Stimulated activated CD4-positive, alpha-beta T cell treated with anti-CD3 and anti-CD28 coated beads, Interleukin-12 subunit alpha, Interleukin-12 subunit beta, amount 100 ng/mL, for 24 hours (primary cell): ENCODE measurements at places on chromosomes 6 and 20.

GRCh38 chr6:69128411-69128810 lies 493.3 kb downstream of the ADGRB3 start:
- no peak for DNase-seq

DNA sequence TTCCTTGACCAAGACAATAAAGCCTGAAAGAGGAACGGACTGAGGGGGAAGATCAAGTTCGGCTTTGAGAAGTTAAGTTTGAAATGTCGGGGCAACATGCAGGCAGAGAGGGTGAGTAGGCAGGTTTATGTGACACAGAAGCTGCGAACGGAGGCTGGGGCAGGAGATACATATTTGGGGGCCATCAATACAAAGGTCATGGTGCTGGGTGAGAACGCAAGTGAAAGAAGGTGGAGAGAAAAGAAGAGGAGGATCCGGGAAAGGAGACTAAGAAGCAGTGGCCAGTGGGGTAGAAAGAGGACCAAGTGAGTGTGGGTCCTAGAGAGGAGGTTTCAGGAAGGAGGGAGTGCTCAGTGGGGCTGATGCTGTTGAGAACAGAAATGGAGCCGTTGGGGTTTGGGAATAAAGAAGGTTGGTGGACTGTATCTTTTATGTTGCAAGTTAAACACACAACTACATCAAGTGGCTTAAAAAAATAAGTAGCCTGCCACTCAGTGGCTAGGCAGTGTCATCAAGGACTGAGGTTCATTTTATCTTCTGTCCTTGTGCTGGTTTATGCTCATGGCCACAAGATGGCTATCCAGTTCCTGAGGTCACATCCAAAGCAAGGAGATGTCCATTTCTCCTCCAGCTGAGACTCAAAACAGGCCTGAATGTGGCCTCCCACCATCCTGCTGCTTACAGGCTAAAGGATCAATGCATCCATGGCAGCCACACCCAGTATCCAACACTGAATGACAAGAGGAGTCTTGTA lies 1.7 kb upstream of the BLCAP start:
- no peak for DNase-seq

- no peak for DNase-seq
Observed at GRCh38 chr6:13397359-13398068, 69.2 kb upstream of the TBC1D7 start.

DNA sequence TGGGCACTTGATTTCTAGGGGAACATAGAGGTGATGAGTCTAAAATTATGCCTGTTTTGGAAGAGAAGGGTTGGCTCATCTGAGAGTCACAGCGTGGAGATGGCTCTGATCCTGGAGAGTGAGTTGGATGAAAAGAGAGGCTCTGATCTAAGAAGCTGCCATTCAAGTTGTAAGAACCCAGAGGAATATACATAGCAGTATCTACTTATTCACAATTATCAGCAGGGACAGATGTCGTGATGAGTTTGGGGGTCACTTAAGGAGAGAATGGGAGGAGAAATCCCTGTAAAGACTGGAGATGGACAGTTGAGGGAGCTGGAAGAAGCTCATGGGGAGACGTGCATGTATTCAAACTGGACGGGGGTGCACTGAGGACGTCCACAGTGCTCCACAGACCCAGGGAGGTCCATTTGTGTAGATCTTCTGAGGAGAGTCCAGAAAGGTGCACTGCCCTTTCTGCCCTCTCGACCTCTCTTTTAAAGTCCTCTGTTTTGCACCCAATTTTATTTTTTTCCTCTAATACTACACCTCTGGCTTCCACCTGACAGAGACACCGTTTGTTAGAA lies 124.7 kb upstream of the SSTR4 start:
- DNase-seq = no peak

DNA sequence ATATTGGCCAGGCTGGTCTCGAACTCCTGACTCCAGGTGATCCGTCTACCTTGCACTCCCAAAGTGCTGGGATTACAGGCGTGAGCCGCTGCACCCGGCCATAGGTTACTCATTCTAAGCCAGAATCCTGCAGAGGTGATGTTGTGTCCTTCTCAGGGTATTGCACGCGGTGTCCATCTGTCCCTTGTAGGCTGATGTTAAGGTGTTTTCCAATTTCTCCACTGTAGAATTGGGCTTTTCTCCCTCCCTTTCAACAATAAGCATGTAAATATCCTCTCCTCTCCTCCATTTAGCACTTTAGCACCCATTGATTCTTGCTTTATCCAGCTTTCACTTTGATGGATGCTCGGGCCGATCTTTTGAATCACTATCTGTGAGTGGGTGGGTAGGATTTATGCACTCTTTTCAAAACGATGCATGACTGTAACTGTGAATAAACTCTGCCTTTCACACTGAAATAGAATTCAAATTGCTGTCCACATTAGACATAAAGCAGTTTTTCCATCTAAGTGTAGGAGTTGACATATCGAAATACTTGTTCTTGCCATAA lies 52.6 kb downstream of the ZBTB2 start:
- DNase-seq = no peak

DNA sequence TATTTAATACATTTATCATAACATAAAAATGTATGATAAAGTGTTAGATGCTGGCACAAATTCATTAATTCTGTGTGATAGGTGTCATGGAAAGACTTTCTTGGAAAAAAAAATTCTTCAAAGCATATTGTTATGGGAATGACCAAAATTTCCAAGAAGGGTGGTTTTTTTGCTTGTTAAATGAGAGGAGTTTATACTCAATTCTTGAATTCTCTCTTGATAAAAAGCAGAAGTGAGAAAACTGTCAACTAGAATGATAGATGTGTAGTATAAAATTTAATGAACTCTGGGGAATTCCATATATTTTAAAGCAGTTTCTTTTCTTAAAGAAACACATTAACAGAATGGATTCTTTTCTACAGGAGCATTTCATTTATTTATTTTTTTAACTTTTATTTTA lies 62.0 kb upstream of the SNAP91 start:
- DNase-seq = no peak

DNA sequence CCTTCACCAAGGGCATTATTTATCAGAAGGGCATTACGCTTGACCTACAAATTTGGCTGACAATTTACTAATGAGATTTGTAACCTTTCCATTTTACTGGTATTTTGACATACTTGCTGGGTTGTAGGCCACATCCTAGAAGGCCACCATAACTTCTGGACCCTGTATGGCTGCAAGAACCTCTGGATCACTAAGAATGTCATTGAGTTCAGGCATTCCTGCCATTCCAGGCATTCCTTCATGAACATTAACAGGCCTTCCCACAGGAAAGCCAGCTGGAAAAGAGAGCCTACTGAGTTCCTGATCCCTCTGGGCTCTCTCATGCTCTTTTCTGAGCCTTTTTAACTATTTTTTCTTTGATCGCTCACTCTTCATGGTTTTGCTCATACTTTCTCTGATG lies 28.4 kb upstream of the SLC35A1 start:
- DNase-seq = no peak

- DNase-seq = no peak
Observed at GRCh38 chr20:957544-957943, 41.4 kb upstream of the ANGPT4 start.

DNA sequence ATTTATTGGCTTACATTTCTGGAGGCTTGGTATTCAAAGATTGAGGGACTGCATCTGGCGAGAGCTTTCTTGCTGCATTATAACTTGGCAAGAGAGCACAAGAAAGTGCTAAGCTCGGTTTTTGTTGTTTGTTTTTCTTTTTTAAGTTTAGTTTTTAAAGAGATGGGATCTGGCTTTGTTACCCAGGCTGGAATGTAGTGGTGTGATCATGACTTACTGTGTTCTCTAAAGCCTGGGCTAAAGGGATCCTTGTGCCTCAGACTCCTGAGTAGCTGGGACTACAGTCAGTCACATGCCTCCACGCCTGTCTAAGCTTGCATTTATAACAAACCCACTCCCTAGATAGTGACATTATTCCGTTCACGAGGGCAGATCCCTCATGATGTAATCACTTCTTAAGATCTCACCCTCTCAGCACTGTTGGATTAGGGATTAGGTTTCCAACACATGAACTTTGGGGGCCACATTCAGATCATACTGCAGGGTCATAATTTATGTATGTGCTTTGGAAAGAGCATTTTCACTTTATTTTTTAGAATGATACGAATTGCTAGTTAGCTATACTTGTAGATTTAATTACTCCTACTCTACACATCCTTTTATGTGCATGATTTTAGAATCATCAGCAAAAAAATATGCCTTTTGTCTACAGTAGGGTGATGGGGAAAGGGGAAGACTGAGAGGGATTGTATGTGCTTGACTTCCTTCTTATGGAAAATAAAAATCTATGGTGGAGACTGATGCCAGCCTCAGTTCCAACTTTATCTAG lies 167.8 kb downstream of the JARID2 start:
- no peak for DNase-seq

DNA sequence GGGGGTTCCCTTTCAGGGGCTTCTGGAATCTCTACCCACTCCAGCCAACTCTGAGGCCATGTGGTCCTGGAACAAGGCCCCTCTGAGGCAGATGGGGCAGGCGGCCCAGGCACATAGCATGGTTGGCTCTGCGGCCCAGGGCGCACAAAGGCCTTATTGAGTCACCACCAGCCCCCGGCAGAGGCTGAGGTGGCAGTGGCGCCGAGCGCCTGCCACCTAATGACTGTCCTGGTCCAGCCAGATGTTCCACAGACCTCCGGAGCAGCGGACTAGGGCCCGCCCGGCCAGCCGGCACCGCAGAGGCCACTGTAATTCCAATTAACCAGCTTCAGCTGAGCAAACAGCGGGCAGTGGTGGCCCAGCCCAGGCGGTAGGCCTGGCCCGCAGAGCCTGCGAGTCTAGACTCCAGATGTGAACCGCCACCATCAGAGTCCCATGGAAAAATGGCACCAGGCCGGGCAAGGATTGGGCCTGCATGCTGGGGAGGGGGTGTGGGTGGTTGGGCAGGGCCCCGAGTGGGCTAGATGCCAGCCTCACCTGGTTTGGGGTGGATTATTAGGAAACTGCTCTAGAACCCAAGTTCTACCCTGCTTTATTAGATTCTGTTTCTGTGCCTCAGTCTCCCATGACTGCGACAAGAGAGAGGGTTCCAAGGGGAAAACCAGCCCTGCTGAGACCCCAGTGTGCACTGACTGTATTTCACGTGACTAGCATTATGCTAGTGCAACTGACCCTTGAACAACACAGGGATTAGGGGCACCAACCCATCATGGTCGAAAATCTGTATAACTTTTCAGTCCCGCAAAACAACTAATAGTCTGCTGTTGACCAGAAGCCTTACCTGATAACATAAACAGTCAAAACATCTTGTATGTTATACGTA lies 34.1 kb upstream of the ID1 start:
- DNase-seq = no peak

GRCh38 chr6:26394289-26394688 lies 7.8 kb upstream of the BTN3A1 start:
- DNase-seq = no peak

- no peak for DNase-seq
Observed at GRCh38 chr20:53917145-53918019, 153.0 kb downstream of the BCAS1 start.

- no peak for DNase-seq
Observed at GRCh38 chr20:9574181-9574580, 59.8 kb downstream of the LAMP5 start.

- no peak for DNase-seq
Observed at GRCh38 chr6:31883676-31884075, 4.9 kb upstream of the SLC44A4 start.

DNA sequence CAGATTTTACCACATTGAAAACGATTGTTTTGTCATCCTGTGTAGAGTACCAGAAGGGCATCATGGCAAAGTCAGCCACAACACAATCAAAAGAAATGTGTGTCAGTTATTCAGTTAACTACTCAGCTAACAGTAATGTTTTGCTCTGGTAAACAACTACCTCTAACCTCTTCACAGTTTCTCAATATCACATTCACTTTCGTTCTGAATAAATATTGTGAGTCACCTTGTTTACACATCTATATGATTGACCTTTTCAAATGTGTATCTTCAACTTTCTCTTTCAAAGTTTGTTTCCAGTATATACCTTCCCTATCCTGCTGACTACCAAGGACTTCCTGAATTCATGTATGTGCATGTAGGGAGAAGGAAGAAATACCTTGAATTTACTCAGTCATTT lies 216.6 kb upstream of the UFL1 start:
- DNase-seq = no peak

GRCh38 chr6:121354764-121355163 lies 20.5 kb upstream of the TBC1D32 start:
- no peak for DNase-seq

GRCh38 chr20:2253256-2253655 lies 42.5 kb upstream of the TGM3 start:
- DNase-seq = no peak

DNA sequence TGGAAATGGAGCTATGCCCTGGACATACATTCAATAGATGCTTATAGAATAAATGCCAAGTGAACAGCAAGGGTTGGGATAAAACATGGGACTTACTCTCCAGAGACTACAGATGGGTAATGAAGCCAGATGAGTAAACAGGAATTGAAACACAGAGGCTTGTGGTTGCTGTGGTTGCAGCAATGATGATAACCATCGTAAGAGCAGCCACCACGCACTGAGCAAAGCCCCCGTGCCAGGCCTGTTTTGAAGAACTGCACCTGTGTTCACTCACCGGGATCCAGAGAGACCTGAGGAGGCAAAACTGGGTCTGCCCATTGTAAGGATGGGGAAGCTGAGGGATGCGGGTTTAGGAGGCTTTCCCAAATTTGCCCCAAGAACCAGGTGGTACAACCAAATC lies 431.1 kb upstream of the CDH4 start:
- DNase-seq = no peak

DNA sequence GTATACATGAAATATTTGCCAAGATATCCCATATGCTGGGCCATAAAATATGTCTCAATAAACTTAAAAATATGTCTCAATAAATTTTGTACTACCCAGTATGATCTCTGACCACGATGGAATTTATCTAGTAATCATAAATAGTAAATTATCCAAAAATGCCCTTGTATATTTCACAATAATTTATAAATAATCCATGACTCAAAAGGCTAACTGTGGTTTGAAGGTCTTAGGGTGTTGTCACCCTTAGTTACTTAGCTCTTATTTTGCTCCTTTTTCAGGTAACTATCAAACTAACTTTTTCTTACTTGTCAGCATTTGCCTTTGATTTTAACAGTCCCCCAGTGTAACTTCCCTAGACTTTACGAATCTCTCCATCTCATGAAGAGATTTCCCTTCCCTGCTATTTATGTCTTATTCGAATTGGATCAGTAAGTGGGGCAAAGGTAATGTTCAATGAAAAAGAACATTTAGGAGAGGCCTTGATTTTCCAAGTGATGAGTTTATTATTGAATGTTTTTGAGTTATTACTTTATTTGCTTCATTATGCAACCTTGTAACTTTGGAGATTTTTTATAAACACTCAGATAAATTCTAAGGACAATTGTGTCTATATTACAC lies 109.0 kb upstream of the THBS2 start:
- DNase-seq = no peak

DNA sequence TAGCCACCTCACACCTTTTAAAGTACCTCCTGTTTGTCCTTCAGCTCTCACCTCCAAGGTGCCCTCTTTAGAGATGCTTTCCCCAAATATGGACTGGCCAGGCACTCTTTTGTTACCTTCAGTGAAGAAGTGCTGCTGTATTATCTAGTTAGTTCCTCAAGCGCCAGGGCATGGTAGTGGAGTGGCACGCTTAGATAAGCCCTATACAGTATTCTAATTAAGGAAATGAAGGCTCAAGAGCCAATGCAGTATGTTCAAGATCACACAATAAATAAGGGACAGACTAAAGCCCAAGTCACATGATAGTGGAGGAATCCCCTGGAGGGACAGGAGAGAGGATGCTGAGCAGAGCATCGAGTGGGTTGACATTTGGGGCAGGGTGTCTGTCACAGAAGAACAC lies 28.5 kb upstream of the GFOD1 start:
- no peak for DNase-seq

- no peak for DNase-seq
Observed at GRCh38 chr6:75852721-75853120, 103.7 kb downstream of the MYO6 start.

- no peak for DNase-seq
Observed at GRCh38 chr6:90497411-90497810, 89.5 kb downstream of the MAP3K7 start.
